ENCODE measurements at places on chromosomes 2 and 18. TPM values are rescaled to one million over a fixed set of nuclear protein-coding genes. Genes with fewer than 3 reads are reported as not detected.

ERICH2 gene
- 1.3 TPM for polyA plus RNA-seq

HAAO gene
- 25.2 TPM for polyA plus RNA-seq

SERPINB12 gene
- 0.56 TPM for polyA plus RNA-seq

DNA sequence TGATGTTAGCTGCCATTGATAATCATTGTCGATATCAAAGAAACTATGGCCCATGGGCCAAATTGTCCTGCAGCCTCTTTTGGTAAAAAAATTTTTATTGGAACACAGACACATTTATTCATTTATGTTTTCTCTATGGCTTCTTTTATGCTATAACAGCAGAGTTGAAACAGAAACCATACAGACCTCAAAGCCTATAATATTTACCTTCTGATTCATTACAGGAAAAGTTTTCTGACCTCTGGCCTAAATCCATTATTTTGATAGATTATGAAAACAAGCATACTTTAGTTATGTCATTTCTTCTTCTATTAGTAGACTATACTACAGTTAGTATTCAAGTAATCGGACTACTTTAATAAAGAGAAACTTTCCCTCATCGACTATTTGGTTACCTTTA, 349.7 kb upstream of the GALNT5 start:
- DNase-seq: no peak

GDF7 gene
- 1.6 TPM for polyA plus RNA-seq

DNA sequence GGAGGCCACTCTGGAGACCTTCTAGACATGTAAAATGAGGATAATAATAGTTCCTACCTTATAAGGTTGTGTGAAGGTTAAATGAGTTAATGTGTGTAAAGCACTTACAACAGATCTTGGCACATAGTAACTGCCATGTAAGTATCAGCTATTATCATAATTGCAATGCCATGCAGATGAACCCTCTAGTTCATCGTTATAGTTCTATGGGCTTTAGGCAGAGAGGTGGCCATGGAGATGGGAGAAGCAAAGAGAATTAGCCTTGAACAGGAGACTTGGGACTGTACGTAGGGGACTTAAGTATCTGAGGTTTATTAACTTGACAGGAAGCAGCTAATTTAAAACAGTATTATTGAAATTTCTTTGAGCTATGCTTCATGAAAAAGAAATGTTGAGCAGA, 151.8 kb downstream of the PIK3C3 start:
- DNase-seq: no peak

DNA sequence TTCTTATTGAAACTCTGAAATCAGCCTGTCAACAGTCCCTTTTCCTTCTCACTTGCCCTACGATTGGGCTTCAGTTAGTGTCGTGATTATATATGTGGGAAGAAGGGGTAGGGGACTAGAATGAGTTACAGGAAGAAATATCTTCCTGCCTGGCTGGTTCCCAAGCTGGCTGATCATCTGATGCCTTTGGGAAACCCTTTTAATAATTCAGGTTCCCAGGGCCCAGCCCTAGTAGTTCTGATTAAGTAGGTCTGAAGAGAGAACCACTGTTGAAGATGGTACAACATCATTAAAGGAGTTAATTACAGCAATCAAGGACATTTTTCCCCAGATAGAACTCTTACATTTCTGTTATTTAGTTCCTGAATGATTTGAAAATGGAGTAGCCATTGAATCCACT, 110.1 kb upstream of the EML6 start:
- DNase-seq: no peak
